ENCODE measurements at places on chromosomes 4 and X. TPM values are rescaled to one million over a fixed set of nuclear protein-coding genes. Genes with fewer than 3 reads are reported as not detected.

The CITED1 gene
- 1.5 TPM for total RNA-seq

The RHOXF2 gene
- total RNA-seq, result not detected

The SPANXB1 gene
- total RNA-seq, result not detected

The IGFBP7 gene
- 172 TPM for total RNA-seq

The SLC38A5 gene
- 1.8 TPM for total RNA-seq

The REST gene
- 47.9 TPM for total RNA-seq

The MAD2L1 gene
- total RNA-seq, result 5.5 TPM

The CPZ gene
- total RNA-seq, result 31.3 TPM

The PGRMC2 gene
- 19.6 TPM for total RNA-seq

The HAND2 gene
- total RNA-seq, result 0.11 TPM

The SPACA5 gene
- not detected for total RNA-seq

The ZNF81 gene
- total RNA-seq, result 3.1 TPM

The SMR3B gene
- not detected for total RNA-seq

The RHOXF1 gene
- total RNA-seq, result not detected

The CCDC149 gene
- total RNA-seq, result 5.1 TPM

The IL13RA2 gene
- total RNA-seq, result not detected

The RBM46 gene
- not detected for total RNA-seq

The DNAAF6 gene
- total RNA-seq, result not detected

The GRPR gene
- 0.13 TPM for total RNA-seq

The FAM236A gene
- total RNA-seq, result not detected

The NRK gene
- total RNA-seq, result not detected

The FHIP1A gene
- total RNA-seq, result 1.2 TPM

The DCAF8L2 gene
- total RNA-seq, result not detected

The SPANXA1 gene
- not detected for total RNA-seq

The FREM3 gene
- not detected for total RNA-seq

The FAT1 gene
- total RNA-seq, result 268 TPM

The HERC5 gene
- 1.5 TPM for total RNA-seq

The LAMP2 gene
- 125 TPM for total RNA-seq

The IL1RAPL1 gene
- total RNA-seq, result not detected

The FAM53A gene
- 26.7 TPM for total RNA-seq

The GDPD2 gene
- not detected for total RNA-seq

The PIN4 gene
- 4.9 TPM for total RNA-seq

The NAP1L3 gene
- total RNA-seq, result 1.7 TPM

The ZCCHC18 gene
- total RNA-seq, result 0.26 TPM

The TKTL2 gene
- total RNA-seq, result 0.16 TPM

The UGT2A2 gene
- not detected for total RNA-seq

The MAGEB17 gene
- not detected for total RNA-seq

The NR3C2 gene
- total RNA-seq, result 5.9 TPM

The OPRPN gene
- total RNA-seq, result not detected

The SLC2A9 gene
- total RNA-seq, result 0.68 TPM

The NEXMIF gene
- under 0.01 TPM for total RNA-seq

The SYP gene
- 1.8 TPM for total RNA-seq

The GAGE2A gene
- total RNA-seq, result not detected

The NXF2B gene
- total RNA-seq, result not detected

The RAB33B gene
- 6.2 TPM for total RNA-seq
